ENCODE measurements at places on chromosomes 5 and 9. TPM values are rescaled to one million over a fixed set of nuclear protein-coding genes. Genes with fewer than 3 reads are reported as not detected.

DNA sequence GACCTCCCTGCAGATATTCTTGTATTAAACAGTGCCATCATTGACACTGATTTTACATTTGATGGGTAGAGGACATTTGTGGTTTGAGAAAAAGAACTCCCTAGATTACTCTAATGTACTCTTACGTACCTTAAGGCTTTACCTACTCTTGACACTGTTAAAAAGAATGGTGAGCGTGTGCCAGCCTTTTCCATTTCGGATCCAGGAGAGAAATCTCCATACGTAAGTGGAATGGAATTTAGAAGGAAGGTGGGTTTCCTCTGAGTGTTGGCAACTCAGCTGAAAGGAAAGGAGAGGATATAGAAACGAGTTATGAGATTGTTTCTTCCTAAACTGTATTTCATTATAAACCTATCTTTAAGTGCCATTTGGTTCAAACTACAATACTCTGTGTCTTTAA, 40.9 kb downstream of the TNPO1 start:
- DNase-seq: no peak

DNA sequence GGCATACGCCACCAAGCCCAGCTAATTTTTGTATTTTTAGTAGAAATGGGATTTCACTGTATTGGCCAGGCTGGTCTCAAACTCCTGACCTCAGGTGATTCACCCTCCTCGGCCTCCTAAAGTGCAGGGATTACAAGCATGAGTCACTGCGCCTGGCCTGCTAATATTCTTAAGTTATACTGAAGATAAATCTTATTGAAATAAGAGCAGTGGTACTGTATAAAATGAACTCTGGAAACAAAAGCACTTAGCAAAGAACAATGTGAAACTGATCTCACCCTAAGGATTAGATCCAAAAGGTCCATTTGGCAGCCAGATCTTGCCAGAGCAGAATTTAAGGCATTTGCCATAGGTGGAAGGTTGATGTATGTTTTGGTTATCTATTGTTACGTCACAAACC, 27.1 kb downstream of the CYSTM1 start:
- DNase-seq: no peak

GRCh38 chr9:16848179-16848578, 22.3 kb downstream of the BNC2 start:
- no peak for DNase-seq

DNA sequence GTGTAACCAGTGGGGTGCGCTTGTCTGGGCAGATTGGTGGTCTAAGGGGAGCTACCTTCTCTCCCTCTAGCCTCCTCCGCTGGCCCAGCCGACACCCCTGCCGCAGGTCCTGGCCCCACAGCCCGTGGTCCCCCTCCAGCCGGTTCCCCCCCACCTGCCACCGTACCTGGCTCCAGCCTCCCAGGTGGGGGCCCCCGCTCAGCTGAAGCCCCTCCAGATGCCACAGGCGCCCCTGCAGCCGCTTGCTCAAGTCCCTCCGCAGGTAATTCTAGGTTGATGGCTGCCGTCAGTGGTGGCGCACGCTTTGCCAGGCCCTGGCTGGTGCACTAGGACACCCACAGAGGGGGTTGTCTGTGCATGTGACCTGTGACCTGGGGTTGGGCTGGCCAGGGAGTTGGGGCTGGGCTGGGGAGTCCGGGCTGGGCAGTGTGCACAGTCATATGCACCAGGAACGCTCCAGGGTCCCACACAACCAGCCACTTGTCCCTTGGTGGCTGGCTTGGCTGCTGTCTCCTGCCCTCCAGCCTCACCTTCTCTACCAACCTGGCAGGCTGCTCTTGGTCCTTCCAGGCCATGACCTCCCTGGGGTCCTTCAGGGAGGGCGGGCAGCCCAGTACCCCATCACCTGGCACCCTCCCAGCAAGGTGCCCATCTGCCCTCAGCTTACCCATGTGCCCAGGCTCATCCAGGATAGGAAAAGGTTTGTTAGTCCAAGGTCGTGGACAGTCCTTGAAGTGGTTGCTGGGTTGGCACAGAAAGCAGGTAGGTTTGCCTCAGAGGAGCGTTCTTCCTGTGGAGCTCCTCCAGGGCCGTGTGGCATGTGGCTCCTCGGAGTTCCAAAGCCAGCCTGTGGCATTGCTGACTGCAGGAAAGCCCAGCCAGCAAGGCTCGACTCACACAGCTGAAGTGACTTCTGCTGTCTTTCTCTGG, 73.2 kb downstream of the WNK2 start:
- DNase-seq: no peak

The PCDHGA6 gene
- total RNA-seq: 1.3 TPM

The PRELID2 gene
- total RNA-seq: 7.8 TPM
